ENCODE measurements at places on chromosomes 13 and 19.
A peak's percentile ranks its signal among the peaks of the same experiment; 100 is the strongest.

- DNase-seq = no peak
Observed at GRCh38 chr19:10102787-10103236, 334 bp upstream of the ANGPTL6 start.

DNA sequence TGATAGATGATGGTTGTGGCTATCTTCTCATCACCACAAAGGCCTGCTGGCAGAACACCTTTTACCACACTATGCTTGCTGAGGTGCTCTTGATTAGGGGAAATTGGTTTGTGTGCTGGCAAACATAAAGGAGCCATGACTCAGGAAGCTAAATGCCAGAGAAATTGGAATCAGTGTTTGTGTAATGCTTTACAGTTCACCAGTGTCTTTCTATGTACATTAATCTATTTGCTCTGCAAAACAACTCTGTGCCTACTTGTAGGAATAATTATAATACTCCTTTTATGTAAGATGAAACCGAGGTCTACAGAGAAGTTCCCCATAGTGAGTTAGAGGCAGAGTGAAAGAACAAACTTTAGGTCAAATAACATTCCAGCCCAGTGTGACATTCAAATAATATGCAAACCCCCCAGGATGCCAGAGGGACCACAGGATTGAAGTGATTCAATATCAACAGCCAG lies 390.5 kb upstream of the HTR2A start:
- DNase-seq = no peak

- no peak for DNase-seq
Observed at GRCh38 chr19:50478901-50479715, 2.5 kb upstream of the GARIN5A start.

DNA sequence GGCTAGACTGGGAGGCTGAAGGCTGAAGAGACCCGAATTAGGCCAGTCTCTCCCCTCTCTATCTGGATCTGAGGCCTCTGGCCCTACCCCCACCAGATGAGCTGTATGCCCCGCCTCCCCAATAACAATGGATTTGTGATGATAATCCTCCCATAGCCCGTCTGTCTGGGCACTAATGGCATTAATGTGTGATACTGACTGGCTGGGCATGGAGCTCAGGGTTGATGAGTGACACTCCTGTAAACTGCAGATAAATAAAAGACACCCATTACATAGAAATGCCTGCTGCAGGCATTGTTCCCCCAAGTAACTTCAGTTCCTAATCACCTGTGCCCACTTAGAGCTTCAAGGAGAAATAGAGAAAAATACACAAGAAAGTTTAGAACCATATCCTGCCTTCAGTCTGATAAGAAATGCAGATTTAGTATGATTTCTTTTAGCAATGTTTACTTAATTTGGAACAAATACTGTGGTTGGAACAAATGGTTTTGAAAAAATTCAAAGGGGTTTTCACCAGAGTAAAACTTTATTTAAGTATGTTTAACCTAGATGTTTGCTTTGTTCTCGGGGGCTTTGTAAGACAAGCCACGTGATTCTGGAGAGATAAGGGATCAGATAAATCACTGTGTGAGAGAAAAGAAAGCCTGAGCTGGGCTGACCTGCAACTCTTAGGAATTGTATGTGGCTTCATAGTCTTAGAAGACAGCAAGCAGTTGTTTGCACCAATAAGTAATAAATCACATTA lies 60.3 kb downstream of the TNFRSF19 start:
- no peak for DNase-seq

DNA sequence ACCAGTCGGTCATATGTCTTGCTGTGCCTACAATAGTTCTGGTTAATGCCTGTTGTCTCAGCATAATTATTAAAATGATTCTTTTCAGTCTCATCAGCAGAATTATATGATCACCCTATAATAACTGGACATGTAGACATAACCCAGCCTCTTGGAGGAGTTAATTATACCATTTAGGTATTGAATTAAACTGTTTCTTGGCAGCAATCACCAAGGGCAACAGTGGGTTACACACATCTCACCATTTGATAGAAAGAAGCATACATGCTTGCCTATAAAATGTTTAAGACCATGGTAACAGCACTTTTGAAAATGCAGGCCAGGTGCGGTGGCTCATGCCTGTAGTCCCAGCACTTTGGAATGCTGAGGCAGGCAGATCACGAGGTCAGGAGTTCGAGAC lies 184.6 kb downstream of the RGCC start:
- DNase-seq = no peak

DNA sequence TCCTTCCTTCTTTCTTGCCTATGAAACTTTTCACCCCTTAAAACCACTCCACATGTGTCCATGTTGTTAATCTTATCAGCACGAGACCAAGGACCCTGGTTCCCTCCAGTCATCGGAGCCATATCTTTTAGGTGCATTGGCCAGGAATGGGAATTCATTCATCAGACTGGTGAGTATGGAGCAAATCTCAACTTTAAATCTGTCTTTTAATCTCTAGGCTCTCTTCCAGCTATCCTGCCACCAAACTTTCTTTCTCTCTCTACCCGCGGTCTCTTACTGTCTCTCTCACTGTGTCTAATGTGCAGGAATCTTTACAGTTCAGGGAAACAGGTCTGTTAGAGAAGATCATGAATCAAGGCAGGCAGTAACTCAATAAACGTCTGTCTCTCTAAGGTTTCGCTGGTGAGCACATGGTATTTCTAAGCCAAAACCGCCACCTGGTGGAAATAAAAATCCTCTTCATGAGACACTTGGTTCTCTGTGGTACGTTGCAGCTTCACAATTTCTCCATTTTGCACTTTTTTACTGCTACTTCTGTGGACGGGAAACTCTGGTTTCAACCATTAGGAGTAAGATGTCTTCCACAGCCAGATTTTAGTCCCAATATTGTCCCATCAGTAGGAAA lies 16.1 kb downstream of the LGALS16 start:
- peak; percentile 34 for DNase-seq

- DNase-seq = no peak
Observed at GRCh38 chr13:79226938-79227337, 179.1 kb downstream of the RBM26 start.

DNA sequence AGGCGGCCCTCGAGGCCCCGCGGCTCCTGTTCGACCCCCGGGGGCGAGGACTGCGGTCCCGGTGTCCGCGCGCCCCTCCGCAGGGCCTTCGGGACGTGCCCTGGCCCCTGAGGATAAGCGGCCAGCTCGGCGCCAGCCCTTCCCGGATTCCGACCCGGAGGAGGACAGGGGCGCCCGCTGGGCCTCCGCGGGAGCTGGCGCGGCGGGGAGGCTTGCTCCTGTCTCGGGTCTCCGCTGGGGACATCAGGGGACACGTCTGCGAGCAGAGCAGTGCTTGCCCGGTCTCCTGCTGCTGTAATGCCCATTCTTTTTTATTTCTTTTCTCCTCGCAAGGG lies 829 bp downstream of the B3GLCT start:
- DNase-seq = peak; percentile 44

- no peak for DNase-seq
Observed at GRCh38 chr13:111396457-111396856, 76.0 kb downstream of the TEX29 start.

DNA sequence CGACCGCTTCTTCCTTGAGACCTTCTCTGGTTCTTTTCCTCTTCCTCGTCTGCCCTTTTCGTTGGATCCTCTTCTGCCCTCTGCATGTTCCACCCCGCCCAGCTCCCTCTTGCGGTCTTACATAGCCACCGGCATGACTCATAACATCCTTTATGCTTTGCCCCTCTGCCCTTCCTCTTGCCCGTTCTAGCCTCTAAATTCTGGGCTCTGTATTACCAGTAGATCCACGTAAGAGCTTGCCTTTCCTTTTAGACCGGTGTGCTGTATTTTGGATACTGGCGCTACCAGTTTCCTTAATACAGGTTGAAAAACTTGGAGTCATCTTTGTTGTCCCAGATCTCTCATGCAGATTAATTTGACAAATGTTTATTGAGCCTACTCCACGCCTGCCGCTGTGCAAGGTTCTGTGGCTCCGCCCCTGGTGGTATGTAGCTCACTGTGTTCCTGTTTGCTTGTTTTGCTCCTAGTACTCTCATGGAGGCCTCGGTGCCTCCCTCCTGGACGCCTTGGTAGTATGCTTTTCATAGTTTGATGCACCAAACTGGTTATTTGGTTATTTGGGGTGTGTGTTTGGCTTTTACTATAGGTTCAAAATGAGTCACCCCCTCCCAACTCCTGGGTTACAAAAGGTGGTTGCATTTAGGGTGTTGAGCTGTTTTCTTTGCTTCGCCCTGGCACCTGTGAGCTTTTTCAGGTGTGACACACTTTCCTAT lies 1.7 kb downstream of the GTF3A start:
- DNase-seq = no peak

- no peak for DNase-seq
Observed at GRCh38 chr19:53980539-53981375, 10.7 kb upstream of the CACNG6 start.

DNA sequence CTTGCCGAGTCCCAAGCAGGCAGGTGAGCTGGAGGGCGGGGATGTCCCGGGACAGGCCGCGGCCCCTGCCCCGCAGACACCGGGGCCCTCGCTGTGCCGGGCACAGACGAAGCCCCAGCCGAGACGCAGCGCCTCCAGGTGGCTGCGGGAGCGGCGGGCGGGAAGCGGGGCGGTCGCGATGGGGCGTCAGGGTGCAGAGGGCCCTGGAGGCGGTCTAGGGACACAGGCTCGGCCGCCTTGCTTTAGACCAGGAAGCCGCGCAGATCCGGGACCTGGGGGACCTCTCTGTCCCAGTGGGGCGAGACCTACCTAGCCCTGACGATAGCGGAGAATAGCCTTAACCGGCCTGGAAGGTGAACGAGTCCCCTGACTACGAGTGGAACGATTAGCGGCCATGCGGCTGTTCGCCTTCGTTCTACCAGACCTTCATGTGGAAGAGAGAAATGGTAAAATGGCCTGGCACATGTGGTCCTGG lies 4.2 kb upstream of the ZNF564 start:
- DNase-seq = no peak

DNA sequence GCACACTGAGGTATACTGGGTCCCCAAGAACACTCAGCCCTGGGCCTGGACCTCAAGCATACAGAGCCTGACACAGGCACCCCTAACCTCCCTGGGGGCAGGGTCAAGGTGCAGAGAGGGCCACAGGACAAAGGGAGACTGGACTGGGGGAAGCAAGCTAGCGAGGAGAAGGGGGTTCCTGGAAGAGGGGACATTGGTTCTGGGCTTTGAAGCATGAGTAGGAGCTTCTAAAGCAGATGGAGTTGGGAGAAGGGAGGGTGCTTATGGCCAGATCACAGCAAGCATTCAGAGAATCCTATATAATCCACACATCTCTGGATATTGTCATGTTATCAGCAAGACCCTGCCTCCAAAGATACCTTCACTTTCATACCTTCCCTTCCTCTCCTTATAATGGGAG lies 3.2 kb downstream of the CIB3 start:
- no peak for DNase-seq

GRCh38 chr13:44305917-44306370 lies 67.7 kb upstream of the SERP2 start:
- DNase-seq = no peak

DNA sequence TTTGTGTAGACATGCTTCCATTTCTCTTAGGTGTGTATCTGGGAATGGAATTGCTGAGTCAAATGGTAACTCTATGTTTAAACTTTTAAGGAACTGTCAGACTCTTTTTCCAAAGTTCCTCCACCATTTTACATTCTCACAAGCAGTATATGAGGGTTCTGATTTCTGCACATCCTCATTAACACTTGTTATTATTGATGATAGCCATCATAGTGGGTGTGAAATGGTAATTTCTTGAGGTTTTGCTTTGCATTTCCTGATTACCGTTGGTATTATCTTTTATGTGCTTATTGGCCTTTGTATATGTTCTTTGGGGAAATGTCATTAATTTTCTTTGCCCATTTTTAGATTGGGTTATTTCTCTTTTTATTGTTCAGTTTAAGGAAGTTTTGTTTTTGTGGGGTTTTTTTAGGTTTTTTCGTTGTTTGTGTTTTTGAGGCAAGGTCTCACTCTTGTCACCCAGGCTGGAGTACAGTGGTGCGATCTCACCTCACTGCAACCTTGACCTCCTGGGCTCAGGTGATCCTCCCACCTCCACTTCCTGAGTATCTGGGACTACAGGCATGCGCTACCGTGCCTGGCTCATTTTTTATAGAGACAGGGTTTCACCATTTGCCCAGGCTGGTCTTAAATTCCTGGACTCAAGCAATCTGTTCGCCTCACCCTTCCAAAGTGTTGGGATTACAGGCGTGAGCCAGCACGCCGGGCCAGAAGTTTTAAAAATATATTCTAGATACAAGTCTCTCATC lies 34.3 kb downstream of the NAA16 start:
- no peak for DNase-seq

GRCh38 chr13:73158851-73159250 lies 100.0 kb downstream of the KLF5 start:
- DNase-seq = no peak
